ENCODE measurements at places on chromosomes 2 and 18.

GRCh38 chr2:16413947-16414346 lies 251.7 kb downstream of the CYRIA start:
- no peak for DNase-seq

DNA sequence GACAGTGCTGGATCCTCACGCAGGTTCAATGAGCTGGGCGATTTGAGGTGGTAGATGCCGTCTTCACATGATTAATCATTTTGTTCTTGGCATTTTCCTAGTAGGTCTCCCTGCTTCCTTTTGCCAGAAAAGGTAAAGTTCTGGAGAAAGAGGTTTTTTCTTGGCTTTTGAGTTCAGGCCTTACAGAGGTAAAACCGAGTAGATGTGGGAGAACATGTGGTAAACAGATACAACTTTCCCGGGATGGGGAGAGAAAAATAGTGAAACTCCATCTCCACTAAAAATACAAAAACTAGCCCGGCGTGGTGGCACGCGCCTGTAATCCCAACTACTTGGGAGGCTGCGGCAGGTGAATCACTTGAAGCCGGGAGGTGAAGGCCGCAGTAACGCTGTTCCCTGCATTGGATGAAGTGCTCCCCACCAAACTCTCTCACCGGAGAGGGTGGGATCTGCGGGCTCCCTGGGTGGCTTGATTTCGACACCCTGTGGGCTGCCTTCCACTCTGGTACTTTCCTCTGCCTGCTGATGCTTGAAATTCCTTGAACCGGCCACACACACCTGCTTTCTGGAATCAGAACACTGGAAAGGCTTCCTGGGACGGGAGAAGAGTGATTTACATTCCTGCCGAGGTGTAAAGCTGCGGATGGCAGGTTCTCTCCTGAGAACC lies 88.8 kb downstream of the ACTR3 start:
- DNase-seq, result no peak

DNA sequence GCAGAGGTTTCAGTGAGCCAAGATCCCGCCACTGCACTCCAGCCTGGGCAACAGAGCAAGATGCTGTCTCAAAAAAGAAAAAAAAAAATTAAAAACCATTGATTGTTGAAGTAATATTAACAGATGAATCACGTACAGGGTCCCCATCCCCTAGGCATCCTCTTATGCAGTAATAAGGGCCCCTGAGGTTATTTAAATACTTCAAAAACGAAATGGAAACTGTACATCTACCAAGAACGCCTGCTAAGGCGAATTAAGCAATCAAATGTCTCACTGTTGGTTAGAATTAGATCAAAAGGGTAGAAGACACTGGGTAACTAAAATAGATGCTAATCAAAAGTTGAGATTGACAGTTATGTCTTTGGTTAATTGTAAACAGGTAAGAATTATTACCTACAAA lies 7.5 kb downstream of the TRABD2A start:
- no peak for DNase-seq

DNA sequence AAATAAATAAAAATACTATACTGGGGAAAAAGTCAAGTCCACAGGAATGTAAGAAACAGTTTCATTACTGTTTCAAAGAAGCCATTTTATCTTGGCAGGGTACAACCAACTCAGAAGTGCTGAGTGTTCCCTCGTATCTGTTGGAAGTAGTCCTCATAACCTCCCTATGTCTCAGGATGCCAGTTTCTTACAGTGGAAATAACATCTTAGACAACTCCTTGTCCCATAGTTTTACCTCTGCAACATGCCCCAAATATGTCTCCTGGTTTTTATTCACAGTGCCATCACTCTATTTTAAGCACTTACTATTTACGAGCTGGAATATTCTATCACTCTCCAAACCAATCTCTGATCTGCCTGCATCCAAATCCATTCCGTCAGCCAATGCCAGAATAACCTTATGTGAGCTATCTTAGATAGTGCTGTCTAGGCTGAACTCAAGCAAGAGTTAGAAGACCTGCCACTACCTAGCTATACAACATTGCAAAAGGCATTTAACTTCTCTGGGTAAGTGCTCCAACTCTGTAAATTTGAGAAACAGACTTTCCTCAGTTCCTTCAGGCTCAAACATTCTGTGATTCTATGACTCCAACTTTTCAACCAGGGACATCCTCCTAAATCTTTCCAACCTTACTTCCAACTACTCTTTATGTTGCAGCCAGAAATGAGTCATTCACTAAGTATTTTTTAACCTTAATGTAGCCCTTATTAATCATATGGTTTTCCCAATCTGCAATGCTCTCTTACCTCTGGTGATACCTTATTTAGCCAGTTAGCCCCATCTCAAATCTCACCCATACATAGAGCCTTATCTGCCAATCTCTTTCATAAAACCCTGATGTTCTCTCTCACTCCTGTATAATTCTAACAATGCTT lies 66.7 kb downstream of the RTN4 start:
- no peak for DNase-seq

GRCh38 chr2:113136828-113137775 lies 9.7 kb downstream of the IL1RN start:
- DNase-seq, result no peak

DNA sequence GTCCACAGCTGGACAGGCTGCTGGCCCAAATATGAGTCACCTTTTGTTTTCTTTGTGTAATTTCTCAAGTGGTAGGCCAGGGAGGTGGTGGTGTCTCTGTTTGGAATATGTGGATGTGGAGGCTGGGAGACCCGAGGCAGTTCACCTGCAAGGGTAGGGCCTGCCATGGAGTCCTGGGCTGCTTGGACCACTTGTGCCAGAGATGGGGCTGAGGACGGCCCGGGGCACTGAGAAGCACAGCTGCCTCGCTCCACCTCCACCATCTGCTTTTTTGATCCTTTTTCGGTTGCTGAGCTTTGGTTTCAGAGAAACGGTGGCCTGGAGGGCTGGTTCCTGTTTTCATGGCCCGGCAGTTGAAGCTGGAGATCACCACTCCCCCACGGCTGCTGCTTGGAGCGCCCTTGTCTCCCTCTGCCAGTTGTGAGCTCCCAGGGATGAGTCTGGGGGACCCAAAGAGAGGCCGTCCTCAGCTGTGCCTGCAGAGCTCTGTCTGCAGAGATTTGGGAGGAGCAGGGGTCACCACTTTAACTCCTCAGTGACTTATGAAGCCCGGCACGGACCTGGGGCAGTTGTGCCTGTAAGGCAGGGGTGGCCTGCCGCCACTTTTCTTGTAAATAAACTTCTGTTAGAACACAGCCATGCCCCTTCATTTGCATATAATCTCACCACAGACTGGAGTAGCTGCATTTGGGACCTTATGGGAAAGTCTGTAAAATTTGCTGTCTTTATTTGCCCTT lies 67.6 kb upstream of the MCFD2 start:
- DNase-seq, result no peak

DNA sequence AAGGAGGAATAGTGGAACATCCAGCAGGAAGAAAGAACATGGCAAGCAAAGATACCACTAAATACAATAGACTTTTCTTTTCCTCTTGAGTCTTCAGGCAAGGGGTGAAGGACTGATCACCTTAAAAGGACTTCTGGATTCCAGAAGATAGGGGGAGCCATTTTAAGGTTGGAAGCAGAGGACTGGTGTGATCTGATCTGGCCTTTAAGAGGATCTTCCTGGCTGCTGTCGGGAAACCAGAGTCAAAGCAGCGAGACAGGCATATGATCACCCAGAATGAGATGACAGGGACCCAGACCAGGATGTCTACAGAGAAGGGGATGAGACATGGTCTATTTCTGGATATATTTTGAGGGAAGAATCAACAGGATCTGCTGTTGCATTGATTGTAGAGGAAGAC lies 558.0 kb downstream of the STK39 start:
- DNase-seq, result no peak

DNA sequence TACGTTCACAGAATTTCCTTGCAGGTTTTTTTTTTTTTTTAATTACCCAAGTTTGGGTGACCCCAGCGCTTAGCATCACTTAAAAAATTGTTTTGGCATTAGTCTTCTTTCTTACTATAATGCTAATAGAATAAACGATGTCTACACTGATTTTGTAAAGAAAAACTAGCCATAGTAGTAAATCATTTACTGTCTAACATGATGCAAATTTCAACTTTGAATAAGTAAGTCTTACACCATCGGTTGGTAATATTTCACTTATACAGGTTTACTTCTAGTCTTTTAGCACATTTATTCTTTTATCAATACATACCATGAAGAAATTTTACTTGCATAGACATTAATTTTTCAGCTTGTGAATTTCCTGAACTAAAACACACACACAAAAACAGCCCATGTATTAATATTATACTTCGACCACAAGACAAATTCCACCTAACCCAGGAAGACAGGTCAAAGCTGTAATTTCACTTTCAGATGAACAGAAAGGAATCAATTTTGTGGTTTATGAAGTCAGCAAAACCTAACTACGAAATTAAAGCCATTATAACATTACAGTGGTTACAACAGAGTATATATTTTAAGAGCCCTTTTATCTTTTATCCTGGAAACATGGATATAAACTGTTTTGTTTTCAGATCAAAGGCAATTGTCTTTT lies 1.9 kb downstream of the YES1 start:
- DNase-seq, result no peak

GRCh38 chr18:63894106-63894772 lies 6.7 kb downstream of the SERPINB2 start:
- DNase-seq, result no peak
